ENCODE measurements at places on chromosomes 1 and 21.
A peak's percentile ranks its signal among the peaks of the same experiment; 100 is the strongest.

- DNase-seq, result no peak
Measured at GRCh38 chr1:104018922-104019674, 269.4 kb downstream of the AMY1C start.

DNA sequence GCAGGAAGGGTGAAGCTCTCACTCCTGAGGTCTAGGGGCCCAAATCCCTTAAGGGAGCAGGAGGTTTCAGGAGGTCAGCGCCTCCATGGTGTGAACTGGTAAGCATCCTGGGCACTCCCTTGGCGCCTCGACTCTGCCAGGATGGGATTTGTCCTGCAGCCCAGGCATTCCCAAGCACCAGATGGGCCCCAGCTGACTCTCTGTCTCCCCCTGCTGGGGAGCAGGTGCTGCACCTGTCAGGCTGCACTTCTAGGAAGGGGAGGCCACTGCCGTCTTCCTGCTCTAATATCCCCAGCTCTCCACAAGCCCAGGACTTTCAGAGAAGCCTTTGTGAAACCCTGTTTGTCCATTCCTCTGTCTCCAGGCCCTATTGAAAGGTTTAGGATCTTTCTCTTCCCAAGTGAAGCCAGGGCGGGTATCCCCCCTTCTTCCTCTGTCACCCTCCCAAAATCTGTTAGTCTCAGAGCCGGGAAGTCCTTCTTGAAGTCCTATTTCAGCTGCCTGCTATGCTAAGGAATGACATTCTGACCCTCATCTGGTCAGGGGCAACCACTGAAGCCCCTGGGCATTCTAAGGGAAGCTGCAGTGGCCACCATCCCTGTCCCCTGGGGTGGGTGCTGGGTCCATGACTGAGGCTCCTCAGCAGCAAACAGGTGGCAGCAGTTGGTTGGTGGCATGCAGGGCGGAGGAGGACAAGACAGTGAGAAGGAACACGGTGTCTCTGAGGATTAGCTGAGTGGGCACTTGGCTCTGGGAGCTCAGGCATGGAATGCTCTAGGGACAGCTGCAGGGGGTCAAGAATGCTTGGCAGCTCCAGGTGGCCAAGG, 3.2 kb downstream of the MYBPH start:
- DNase-seq, result no peak

DNA sequence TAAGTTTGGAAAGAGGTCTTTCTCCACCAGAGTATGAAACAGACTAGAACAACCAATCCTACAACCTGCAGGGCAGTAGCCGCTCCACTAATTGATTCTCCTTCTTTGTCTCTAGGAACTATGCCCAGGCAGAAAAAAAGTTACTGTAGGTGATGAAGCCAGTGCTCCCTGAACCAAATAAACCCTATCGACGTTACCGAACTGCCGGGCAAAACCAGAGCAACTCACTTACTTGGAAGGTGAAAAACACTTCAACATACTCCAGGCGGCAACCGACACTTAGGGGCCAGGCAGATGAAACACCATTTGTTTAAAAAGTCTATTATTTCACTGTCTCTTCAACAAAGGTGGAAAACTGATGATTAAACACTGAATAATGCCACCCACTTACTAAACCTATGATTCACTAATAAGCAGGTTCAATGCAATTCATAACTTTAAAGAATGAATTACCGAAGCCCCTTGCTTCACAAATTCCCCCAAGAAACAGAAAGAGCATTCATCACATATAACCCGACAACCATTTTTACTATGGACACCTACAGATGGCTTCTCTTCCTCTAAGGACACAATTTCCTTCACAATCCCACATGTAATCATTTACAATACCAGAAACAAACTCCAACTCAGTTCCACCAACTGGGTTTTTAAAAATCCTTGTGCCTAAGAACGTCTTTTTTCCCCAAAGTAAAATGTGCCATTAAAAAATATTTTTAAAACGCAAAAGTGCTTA, 1.6 kb downstream of the NRIP1 start:
- DNase-seq, result peak; percentile 50

GRCh38 chr1:206960676-206961386, 9.4 kb downstream of the FCAMR start:
- no peak for DNase-seq

DNA sequence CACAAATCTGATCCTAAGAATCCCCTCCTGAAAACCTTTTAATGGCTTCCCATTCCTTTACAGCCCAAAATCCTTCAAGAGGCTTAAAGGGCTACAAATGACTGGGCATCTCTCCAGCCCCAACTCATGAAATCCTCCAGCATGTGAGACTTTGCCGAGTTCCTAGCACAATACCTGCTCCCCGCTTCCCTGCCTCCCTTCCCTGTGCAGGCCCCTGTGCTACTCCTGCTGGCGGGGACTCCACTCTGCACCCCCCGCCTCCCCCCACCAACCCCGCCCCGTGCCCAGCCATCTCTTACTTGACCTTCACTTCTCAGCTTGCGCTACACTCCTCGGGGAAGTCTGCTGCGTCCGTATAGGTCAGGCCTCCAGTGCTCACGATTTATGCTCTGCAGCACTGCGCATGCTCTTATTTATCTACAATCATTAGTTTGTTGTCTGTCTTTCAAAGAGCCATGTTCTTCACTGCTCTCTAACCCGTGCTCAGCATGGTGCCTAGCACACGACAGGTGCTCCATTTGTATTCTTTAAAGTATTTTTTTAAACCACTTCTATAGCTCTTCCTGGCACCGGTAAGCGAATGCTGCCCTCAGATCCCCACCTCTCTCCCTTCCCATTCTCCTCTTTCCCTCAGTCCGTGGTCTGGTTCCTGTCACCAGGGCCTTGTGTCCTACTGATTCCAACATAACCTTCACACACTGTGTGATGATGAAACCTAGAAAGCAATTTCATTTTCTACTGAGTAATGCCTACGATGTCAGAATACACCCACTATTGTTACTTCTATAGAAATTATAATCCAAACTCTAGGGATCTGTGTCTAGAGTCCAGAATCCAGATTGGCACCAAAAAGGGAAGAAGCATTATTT, 37.5 kb upstream of the PLA2G2C start:
- no peak for DNase-seq

- no peak for DNase-seq
Measured at GRCh38 chr1:147283011-147283410, 40.5 kb downstream of the CHD1L start.

DNA sequence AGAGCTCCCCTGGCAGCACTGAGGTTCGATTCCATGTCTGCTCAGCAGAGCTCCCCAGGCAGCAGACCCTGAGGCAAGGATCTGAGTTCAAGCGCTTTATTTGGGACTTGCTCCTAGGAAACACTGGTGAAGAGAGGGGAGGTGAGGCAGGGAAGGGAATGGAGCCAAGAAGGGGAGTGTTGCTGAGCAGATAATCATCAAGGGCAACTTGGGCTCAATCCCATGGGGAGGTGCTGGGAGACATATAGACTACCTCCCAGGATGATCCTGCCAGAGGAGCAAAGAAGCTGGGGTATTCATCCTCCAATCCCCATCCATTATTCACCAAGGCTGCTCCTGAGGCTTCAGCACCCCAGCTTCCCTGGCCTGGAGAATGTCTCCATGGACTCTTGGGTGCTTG, 47.0 kb downstream of the GRIK3 start:
- no peak for DNase-seq

DNA sequence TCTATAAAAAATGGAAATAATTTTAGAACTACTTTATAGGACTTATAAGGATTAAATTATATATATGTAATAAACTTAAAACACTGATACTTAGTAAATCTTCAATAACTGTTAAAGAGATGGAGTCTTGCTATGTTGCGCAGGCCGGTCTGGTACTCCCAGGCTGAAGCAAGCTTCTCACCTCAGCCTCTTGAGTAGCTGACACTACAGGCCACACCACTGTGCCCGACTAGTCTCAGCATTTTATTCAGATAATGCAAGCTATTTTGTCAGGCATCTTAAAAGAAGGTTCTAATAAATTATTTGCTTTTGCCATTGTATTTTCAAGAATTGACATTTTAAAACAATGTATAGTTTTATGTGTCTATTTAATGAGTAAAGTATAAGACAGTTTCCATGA, 20.8 kb downstream of the CNST start:
- DNase-seq, result no peak

DNA sequence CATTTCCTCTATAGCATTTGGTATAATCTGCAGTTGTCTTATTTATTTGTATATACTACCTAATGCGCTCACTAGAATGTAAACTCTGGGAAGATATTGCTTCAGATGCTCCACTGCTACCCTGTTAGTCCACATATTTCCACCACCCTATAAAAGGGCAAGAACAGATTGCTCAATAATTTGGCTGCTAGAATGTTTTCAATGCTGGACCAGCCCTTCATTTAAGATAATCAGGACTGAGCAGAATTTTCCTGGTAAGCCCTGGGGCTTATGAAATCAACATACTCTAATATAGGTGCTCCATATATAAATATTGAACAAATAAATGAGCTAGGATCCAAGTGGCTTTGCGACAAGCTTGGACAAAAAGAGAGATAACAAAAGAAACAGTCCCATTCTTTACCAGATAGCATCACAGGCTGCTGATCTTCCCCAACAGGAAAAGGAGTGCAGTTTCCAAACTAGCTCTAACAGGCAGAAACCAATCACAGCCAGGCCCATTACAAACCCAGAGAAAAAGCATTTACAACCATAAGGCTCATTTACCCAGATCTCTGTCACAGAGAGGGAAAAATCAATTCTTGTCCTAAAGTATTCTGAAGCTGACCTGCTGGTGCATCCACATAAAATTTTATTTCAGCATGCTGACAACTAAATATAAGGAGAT, 8.3 kb downstream of the BCAR3 start:
- no peak for DNase-seq

GRCh38 chr1:31765041-31765467, 914 bp upstream of the ADGRB2 start:
- DNase-seq, result no peak

- no peak for DNase-seq
Measured at GRCh38 chr1:246139745-246140182, 367.3 kb downstream of the SMYD3 start.

GRCh38 chr1:13757693-13758092, 57.7 kb downstream of the PRDM2 start:
- no peak for DNase-seq

- no peak for DNase-seq
Measured at GRCh38 chr1:199550199-199551065, 477.1 kb upstream of the NR5A2 start.

- DNase-seq, result no peak
Measured at GRCh38 chr1:60998786-60999185, 83.6 kb upstream of the NFIA start.

DNA sequence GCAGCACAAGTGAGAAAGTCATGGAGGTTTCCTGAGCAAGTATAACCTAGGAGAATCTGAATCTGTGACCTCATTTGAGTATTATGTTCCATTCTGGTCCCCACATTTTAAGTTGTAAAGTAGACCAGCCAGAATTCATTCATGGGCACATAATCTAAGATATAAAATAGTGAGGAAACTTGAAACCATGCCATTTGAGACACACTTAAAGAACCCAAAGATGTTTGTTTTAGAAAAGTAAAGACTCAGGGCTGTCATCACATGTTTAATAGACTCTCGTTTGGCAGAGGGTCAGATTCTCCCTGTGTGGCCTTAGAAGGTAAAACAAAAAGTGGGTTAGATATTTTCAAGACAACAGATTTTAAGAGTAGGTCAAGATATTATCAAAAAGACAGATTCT, 6.4 kb downstream of the SZT2 start:
- DNase-seq, result no peak

DNA sequence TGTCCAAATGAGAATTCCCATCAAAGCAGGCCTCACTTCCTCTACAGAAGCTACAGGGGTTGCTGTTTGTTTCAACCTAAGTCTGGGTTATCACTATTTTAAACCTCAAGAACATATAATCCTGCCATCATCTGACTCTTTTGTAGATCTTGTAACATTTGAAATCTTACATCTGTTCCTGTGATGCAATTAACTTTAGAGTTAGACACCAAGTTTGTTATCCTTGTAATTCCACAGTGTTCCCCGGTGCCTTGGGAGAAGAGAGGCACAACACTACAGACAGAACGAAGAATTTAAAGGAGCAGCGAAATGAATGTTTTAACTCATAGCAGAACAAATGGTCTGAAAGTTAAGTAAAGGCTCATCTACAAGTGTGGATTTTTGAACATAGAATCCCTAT, 116.1 kb downstream of the UCHL5 start:
- DNase-seq, result no peak

GRCh38 chr1:53576381-53576801, 117.2 kb downstream of the DMRTB1 start:
- DNase-seq, result no peak

- DNase-seq, result no peak
Measured at GRCh38 chr1:84412316-84412942, 14.1 kb downstream of the DNASE2B start.

DNA sequence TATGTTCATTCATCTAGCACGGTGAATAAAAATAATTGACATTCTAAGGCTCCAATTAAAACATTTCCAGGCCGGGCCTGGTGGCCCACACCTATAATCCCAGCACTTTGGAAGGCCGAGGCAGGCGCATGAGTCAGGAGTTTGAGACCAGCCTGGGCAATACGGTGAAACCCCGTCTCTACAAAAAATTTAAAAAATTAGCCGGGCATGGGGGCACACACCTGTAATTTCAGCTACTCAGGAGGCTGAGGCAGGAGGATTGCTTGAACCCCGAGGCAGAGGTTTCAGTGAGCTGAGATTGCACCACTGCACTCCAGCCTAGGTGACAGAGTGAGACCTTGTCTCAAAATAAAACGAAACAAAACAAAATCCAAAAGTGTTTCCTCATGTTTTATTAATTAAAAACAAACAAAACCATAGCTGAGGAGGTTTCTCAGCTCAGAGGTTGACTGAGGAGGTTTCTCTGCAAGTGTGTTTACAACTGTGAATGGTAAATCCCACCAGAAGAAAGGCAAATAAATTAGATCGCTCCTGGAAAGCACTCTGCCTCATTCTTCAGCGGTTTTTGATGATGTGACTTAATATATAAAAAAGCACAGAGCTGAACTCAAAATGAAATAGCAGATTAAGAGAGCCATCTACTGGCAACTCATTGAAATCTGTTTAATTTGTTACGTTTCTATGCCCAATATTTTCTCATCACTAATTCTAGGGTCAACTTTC, 37.7 kb upstream of the ATG4C start:
- DNase-seq, result no peak

- DNase-seq, result no peak
Measured at GRCh38 chr1:98406352-98407088, 255.0 kb upstream of the SNX7 start.

GRCh38 chr21:44585892-44586291, 5.5 kb upstream of the KRTAP10-5 start:
- DNase-seq, result no peak

- no peak for DNase-seq
Measured at GRCh38 chr1:209662879-209663327, 10.7 kb upstream of the LAMB3 start.

DNA sequence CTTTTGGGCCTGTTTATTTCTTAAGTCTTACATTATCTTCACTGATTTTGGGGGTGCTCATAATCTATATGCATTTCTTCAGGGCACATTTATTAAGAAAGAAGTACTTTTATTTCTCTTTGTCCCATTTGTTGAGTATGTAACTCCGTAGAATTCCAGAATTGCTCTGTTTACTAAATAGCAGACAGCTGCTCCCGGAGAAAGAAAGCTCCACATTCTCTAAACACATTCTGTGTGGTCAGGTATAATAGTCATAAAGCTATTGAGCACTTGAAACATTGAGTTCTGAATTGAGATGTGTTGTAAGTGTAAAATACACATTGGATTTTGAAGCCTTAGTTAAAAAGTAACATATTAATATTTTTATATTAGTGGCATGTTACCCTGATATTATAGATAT, 206.5 kb downstream of the SPATA17 start:
- DNase-seq, result no peak

- DNase-seq, result no peak
Measured at GRCh38 chr21:14600569-14601297, 54.6 kb upstream of the SAMSN1 start.

GRCh38 chr1:47415728-47416318, at the start of gene FOXE3:
TSS of gene FOXE3 (plus strand) at chr1:47416285. CDS start at chr1:47416316, 31 bp downstream.
- DNase-seq, result no peak
